Stimulated activated CD8-positive, alpha-beta memory T cell treated with anti-CD3 and anti-CD28 coated beads, Interleukin-15, amount 100 ng/mL, for 24 hours (primary cell): ENCODE measurements at places on chromosomes 2 and 18.

- no peak for DNase-seq
Observed at GRCh38 chr2:149537092-149537726, 50.4 kb downstream of the MMADHC start.

DNA sequence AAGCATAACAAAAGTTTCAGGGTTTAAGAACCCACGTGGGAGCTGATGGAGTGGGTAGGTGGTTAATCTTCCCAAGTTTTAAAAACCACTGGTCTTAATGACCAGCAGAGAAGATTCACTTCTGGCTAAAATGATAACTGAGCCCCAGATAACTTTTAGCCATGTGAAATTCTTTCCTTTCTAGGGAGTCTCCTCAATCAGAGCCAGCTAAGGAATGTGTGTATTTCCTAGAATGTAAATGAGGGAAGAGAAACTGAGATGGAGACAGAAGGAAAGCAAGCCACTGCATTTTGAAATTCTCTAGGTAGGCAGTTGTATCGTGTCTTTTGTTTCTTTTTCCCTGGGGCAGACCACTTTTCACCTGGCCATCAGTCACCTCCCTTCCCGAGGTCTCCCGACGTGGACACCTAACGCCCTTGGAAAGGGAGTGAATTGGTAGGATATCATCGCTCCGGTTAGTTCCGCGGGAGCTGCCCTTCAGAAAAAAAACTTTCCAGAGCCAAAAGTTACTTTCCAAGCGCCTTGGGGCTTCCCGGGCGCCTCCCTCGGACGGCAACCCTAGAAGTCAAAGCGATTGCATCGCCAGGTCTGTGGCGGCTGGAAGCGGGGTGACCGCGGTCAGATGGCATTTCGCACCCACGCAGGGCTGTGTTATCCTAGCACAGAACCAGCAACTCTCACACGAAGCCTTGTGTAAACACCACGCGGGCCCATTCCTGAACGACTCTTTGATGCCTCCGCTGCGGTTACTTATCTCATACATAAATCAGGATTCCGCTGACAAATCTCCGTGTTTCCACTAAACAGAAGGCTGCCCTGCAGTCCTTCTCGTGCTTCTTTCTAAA is 1.3 kb downstream of the COLEC12 start:
- DNase-seq = no peak

GRCh38 chr2:212995920-212996319 is 155.5 kb downstream of the IKZF2 start:
- no peak for DNase-seq

DNA sequence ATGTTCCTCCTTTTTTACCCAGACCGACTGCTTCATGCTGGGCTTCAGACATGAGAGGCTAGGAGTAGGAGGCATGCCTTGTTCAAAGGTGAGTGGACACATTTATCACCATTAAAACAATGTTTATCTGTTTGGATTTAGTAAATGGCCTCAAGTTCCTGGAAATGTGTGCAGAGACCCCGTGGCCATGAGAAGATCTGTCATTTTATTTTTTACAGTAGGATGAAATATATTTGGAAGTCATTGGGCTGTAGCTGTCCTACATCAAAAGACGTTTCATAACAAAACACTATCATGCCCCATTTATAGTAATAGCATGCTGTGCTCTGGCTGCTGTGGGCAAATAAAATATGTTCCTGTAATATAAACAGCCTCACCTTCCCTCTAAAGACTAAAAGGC is 403.9 kb upstream of the TNP1 start:
- no peak for DNase-seq

DNA sequence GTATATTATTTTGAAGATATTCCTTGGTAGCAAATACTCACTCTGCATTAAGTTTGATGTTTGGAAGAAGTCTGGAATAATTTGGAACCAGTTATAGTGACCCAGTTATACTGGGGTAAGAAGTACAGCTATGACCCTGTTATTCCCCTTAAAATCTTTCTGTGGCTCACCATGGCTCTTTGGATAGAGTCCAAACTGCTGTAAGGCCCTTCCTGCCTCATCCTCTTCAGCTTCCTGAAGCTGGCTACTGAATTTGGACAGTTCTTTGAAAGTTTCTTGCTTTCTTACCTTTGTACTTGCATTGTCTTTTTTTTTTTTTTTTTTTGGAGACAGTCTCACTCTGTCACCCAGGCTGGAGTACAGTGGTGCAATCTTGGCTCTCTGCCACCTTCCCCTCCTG is 85.6 kb downstream of the ABI2 start:
- no peak for DNase-seq

- no peak for DNase-seq
Observed at GRCh38 chr2:169513926-169514325, 4.4 kb downstream of the KLHL41 start.

- no peak for DNase-seq
Observed at GRCh38 chr2:118847762-118848172, 319 bp upstream of the EN1 start.

DNA sequence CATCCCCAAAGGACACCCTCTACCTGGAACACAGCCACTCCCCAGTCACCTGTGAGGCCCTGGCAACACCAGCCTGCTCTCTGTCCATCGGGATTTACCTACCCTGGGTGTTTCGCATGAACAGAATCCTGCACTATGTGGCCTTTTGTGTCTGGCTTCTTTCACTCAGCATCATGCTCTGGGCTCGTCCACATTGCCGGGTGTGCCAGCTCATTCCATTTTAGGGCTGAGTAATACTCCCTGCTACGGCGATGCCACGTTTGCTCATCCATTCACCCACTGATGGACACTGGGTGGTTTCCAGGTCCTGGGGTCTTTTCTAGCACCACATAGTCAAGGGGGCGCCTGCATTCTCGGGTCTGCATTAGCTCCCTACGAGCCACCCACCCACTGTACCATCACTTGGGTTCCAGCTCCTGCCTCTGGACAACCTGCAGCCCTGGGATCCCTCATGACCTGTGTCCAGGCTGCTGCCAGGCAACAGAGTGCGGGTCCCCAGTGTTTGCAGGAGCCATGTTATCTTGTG is 22.0 kb downstream of the KCNF1 start:
- DNase-seq = no peak

- no peak for DNase-seq
Observed at GRCh38 chr2:170991398-170992182, 62.5 kb downstream of the GORASP2 start.

DNA sequence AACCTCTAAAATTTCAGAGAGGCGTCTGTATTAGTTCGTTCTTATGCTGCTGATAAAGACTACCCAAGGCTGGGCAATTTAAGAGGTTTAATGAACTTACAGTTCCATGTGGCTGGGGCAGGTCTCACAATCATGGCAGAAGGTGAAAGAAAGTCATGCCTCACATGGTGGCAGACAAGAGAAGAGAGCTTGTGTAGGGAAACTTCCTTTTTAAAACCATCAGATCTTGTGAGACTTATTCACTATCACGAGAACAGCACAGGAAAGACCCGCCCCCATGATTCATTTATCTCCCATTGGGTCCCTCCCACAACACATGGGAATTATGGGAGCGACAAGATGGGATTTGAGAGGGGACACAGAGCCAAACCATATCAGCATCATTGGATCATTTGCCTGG is 183.2 kb upstream of the SIX2 start:
- DNase-seq = no peak

DNA sequence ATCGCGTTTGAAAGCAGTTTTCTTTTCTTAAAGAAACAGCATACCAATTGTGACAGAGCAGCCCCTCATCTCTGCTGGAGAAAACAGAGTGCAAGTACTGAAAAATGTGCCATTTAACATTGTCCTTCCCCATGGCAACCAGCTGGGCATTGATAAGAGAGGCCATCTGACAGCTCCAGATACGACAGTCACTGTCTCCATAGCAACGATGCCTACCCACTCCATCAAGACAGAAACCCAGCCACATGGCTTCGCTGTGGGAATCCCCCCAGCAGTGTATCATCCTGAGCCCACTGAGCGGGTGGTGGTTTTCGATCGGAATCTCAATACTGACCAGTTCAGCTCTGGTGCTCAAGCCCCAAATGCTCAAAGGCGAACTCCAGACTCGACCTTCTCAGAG is 9.5 kb downstream of the GRHL1 start:
- no peak for DNase-seq

GRCh38 chr2:123839326-123839725 is 185.8 kb upstream of the CNTNAP5 start:
- no peak for DNase-seq

DNA sequence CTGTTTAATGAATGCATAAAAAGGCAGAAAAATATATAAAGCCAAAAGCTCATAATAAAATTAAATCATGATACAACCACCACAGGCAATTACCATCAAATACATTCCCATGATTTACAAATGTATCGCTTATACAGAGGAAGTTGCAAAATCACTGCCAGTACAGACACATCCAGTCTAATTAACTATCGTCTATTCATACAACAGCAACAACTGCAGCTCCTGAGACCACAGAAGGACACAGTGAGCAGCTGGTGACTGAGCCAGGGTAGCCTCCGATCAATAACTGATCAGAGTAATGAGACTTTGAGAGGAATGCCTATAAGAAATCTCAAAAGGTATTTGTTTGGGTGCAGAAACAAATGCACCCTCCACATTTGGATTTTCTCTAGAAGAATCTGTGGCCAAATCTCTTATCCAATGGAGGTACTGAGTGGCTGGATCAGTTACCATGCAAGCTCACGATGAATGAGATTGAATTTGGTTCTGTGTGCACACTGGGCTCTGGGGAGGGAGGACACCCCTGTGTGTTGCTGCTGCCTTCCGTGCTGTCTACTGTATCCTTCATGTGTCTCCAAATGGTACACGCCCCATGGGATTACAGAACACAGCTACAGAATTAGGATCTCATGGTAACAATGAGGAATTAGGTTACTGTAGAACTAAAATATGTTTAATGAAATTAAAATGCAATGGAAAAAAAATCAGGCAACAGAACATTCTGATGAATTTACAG is 119.6 kb downstream of the MBP start:
- no peak for DNase-seq

- DNase-seq = no peak
Observed at GRCh38 chr2:85504778-85505261, 34.1 kb upstream of the MAT2A start.

DNA sequence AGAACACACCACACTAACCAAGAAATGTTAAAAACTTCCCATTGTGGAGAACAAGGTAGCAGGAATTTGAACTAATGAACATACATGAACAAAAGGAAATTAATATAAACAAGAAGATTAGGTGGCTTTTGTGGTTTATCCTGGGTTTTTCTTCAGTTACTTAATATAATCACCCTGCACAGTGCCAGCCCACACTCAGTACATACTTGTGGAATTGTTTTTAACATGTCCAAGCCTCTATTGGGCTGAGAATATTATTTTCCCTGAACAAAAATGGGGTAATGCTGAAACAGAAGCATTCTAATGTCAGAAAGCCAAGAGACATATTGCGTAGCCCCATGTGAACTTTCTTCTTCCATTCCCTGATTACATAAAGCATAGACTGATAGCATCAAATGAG is 202.8 kb downstream of the DNER start:
- DNase-seq = no peak

DNA sequence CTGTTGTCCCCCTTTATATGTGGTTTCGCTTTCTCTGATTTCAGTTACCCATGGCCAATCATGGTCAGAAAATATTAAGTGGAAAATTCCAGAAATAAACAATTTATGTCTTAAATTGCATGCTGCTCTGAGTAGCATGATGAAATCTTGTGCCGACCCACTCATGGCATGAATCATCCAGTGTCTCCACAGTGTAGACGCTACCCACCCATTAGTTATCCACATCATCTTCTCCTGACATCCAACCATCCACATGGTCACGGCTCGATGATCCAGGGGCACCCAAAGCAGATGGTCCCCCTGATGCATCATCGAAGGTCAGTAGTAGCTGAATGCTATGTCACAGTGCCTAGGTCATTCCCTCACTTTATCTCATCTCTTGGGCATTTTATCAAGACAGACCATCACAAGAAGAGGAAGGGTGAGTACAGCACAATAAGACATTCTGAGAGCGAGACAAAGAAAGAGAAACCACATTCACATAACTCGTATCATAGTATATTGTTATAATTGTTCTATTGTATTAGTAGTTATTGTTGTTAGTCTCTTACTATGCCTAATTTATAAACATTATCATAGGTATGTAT is 44.1 kb upstream of the ACKR3 start:
- DNase-seq = no peak

GRCh38 chr2:106269591-106270291 is 75.6 kb upstream of the UXS1 start:
- no peak for DNase-seq

DNA sequence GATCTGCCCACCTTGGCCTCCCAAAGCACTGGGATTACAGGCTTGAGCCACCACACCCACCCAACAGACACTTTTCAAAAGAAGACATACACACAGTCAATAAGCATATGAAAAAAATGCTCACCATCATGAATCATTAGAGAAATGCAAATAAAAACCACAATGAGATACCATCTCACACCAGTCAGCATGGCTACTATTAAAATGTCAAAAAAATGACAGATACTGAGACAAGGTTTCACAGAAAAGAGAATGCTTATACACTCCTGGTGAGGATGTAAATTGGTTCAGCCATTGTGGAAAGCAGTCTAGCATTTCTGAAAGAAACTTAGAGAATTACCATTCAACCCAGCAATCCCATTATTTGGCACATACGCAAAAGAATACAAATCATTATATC is 1947.2 kb downstream of the SUCLG1 start:
- DNase-seq = no peak

- no peak for DNase-seq
Observed at GRCh38 chr18:36638224-36638623, 190.6 kb downstream of the TPGS2 start.

GRCh38 chr18:23405636-23406035 is 47.5 kb upstream of the RIOK3 start:
- DNase-seq = no peak

DNA sequence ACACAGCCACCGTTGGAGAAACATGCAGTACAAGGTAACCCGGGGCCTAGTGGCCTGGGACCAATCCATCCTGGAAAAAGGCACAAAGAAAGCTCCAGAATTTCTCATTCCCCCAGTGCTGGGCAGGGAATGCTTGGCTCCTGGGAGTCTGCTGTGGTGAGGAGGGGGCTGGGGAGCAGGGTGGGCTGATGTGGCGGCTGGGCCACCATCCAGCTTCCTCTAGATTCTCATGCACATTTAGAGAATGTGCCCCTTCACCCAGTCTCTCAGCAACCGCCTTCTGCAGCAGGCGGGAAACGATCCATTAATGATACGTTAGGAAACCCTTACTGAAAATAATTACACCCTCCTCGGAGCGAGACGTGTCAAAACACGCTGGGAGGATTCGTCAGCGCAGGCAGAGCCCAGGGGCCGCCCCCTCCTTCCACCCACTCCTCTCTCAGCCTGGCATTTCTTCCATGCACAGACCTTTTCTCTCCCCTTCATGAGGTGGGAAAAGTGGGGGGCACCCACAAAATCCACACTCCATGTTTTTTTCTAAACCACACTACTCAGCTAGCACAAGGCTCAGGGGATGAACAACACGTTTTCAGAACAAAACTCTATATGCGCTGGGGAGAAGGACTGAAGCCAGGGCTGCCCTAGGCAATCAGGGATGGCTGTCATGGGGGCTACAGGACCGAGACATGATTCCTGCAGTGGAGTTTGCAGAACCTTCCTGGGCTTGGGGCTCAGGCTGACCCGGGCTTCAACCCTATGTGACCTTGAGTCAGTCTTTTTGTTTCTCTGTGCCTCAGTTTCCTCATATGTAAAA is 56.1 kb upstream of the SMAD7 start:
- no peak for DNase-seq

- DNase-seq = no peak
Observed at GRCh38 chr2:84823229-84823628, 57.7 kb downstream of the TRABD2A start.
